Lower lobe of right lung (tissue), 2 donors: ENCODE measurements at places on chromosomes 12 and 14. TPM values are rescaled to one million over a fixed set of nuclear protein-coding genes. Genes with fewer than 3 reads are reported as not detected.

Gene SERPINA10
- not detected for total RNA-seq

Gene MSI1
- total RNA-seq = 0.44 TPM

Gene MAP1LC3B2
- 1.9 TPM for total RNA-seq

- no peak for DNase-seq
Measured at GRCh38 chr12:130647814-130648213, 68.3 kb downstream of the RIMBP2 start.

DNA sequence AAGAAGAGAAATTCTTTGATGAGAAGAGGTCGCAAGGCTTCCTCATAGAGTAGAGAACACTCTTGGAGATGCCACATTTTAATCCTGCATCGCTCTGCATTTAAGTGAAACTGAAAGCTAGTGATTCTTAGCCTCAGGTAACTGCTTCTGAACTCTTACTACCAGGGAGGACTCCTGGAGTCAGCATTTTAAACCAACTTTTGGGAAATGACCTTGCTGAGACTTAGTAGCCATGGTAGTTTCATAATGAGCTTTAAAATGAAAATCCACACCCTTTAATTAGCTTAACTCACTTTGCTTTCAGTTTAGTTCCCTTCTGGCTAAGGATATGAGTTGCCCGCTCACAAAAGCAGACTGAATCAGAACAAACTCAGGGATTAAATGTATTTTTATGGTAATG is 80.3 kb downstream of the SYNE2 start:
- DNase-seq = no peak

GRCh38 chr12:98894412-98895085 is 249.5 kb downstream of the APAF1 start:
- DNase-seq = no peak

DNA sequence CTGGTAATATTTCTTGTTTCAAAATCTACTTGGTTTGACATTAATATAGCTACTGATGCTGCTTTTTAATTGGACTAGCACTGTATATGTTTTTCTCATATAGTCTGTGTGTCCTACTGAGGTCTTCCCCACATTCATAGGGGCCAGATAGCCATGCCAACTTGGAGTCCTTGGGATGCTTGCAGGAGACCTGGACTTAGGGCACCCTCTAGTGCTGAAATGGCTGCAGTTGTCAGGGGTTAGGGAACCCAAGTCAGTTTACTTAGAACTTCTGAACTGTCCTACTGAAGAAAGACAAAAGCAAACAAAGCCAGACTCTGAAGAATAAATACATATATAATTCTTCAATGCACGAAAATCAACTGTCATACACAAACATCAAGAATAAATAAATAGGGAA is 279.9 kb upstream of the SYT1 start:
- no peak for DNase-seq

- peak; percentile 76 for DNase-seq
Measured at GRCh38 chr12:45674181-45674977, 55.1 kb upstream of the ARID2 start.

DNA sequence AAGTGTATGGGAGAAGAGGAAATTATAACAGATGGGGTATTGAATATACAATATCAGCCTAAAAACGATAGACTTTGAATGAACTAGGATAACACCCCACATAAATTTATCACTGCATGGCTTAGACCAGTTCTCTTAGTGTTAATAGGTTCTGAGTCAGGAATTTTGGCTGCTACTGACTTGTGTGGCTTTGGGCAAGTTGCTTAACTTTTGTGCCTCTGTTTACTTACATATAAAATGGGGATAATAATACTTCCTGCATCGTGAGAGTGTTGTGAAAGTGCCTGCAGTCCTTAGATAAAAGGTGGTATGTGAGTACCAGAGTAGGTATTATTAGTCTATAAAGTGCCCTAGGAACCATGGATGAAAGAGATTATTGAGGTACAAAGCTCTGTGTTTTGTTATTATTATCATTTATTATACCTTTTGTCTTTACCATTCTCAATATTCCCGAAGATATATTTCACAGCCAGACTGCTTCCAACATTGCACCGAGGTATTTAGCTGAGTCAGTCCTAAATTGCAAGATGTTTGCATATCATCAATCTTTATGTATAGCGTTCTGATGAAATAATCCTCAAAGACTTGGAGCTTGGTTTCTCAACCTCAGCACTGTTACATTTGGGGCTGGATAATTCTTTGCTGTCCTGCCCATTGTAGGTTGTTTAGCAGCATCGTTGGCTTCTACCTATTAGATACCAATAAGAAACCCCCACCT is 2.3 kb upstream of the PAWR start:
- DNase-seq = no peak
